ENCODE measurements at places on chromosomes 5 and 9.
A peak's percentile ranks its signal among the peaks of the same experiment; 100 is the strongest.

DNA sequence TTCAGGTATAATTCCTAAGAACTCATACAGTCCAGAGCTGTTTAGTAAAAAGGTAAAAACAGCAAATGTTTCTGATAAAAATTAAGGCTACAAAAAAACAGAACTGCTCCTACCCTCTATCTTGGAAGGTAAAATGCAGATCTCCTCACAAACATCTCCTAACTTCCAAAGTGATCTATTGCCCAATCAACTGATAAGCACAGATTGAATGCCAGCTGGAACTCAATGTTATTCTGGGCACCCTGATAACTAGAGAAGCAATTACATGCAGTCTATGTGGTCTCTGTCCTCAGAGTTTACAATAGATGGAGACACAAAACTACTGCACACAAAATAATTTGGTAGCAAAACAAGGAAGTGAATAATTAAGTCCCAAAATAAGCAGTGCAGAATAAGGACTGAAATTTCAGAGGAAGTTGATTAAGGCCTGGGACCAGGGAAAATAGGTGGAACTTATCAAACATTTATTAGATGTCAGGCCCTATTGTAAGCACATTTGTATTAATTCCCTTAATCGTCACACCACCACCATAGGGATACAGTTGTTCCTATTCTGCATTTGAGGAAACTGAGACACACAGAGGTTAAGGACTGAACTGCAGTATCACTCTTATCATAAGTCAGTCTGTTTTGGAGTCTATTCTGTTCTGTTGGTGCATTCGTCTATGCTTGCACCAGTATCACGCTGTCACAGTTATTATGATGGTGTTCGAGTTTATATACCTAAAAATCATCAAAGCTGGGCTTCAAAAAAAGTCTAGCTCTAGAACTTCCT lies 102.2 kb upstream of the TARS1 start:
- no peak for DNase-seq

- DNase-seq, result no peak
Observed at GRCh38 chr5:149778303-149779123, 48.4 kb downstream of the PPARGC1B start.

DNA sequence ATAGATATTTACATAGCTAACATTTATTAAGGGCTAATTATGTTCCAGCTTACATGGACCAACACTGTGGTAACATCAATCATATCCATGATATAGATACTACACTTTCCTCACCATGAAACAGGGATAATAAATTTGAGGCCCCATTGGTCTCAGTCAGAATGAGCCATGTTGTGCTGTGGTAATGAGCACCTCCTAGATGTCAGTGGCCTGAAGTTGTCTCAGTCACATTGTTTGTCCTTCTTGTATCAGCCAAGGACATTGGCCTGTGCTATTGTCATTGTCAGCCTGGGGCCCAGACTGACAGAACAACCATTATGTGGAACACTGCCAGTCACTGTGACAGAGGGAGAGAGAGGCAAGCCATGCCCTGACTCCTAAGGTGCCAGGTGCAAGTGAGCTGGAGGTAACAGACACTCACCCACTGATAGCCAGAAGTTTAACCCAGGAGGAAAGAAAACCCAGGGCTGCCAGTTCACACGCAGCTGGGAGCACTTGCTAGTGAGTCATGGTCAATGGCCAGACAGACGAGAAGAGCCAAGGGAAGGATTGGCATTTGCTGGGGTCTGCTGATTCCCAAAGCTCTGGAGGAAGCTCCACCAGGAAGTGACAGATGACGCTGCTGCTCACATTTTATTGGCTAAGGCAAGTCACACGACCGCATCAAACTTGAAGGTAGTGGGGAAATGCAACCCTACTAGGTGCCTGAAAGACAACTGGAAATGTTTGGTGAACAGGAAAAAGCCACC lies 224.2 kb downstream of the MELK start:
- no peak for DNase-seq

DNA sequence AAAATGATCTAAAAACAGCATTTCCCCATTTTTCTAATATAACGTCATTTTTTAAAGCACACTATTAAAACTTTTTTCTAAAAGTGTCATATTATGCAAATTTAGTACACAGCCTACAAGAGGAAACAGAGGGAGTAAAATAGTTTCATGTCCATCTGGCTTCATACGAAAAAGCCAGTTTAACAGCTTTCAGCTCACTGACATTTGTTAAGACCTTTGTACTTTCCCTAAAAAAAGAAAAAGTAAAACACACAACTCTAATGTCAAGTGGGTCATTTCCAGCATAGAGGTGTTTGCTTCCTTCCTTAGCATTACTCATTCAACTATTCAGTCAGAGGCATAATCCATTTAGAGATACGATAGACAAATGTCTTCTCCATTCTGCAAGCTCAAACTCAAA lies 49.4 kb downstream of the ABHD17B start:
- DNase-seq, result no peak

- DNase-seq, result no peak
Observed at GRCh38 chr5:63553073-63553472, 409.2 kb downstream of the HTR1A start.

GRCh38 chr5:138945421-138946240 lies 70.5 kb upstream of the LRRTM2 start:
- no peak for DNase-seq

GRCh38 chr9:76456202-76456926 lies 2.6 kb upstream of the GCNT1 start:
- peak; percentile 93 for DNase-seq

DNA sequence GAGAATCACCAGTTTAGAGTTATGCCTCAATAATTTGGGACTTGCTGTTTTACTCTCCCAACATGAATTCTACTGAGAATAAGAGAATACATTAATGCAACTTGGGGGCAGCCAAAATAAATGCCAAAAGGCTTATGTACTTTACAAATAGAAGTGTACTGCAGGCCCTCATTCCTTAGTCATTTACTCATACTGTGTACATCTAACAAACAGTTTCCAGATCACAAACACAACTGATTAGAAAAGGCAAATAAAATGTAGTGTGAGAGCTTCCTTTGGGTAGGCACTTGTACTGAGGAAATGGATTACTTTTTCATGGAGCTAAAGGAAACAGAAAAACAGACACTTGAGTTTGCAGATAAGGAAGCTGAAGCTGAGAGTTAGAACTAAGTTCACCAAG lies 12.6 kb downstream of the ANKDD1B start:
- no peak for DNase-seq

DNA sequence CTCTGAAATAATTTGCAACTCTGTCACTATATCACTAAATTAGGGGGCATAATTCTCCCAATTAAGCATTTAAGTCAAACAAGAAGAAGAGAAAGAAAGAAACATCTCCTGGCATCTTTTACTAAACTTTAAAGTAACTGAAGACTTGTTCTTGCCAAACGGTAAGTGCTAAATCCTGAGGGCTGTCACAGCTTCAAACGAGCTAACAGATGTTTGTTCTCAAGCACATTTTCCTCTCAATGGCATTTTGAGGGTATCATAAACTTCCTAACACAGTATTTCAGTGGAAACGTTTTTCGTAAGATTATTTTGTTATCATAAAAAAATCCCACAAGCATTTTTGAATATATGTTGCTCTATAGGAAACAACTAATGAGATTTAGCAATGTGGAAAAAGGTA lies 169.5 kb upstream of the TAS2R1 start:
- DNase-seq, result no peak

DNA sequence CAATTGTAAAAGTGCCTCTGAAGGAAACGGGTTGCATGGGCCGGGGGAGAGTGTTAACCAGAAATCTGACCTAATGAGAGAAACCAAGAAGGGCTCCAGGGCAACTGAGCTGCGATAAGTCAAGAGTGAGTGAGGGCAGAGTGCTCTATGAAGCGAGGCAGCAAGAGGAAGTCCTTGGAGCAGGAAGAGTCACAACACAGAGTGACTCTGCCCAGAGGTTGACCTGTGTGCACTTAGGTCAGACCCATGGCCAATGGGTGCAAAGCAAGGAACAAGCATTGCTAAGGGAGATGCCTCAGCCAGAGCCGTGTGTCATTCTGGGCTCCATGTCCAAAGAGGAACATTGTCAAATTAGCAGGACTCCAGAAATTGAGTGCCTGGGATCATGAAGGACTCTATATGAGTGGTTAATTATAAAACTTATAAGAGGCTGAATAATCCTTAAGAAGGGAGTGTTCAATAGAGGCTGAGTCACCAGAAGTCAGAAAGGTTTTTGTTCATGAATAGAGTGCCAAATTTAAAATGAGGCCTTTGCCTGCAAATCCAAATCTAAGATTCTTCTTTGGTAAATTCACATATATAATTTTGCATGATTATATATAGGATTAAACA lies 438.5 kb downstream of the MED10 start:
- no peak for DNase-seq

DNA sequence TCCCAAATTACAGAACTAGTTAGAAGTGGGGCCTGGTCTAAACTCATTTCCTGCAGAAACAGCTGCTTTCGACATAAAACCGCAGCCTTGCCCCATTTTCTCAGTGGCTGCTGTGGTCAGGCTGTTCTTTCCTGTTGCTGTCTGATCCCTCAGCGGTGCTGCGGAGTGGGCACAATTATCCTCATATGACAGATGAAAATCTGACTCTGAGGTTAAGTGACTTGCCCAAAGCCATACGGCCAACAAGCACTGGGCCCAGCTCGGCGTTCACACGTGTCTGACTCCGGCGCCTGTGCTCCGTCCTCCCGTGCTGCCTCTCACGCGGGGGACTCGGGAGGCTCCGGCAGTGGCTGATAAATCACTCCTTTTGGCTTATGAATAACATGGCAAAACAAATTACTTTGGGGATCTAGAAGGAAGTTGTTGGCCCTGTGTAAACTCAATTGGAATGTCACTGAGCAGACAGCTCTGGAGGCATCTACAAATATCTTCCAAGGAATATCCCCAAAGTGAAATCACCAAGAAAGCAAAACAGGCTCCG lies 142.6 kb upstream of the LMX1B start:
- peak; percentile 98 for DNase-seq

GRCh38 chr5:135008981-135009735 lies 24.9 kb downstream of the PITX1 start:
- DNase-seq, result no peak

- no peak for DNase-seq
Observed at GRCh38 chr5:139133282-139133681, 64.9 kb downstream of the SIL1 start.

GRCh38 chr5:912280-913091 lies 19.8 kb downstream of the TRIP13 start:
- no peak for DNase-seq

- DNase-seq, result no peak
Observed at GRCh38 chr9:112050544-112051475, 124.3 kb downstream of the SUSD1 start.

GRCh38 chr9:116700279-116700678 lies 13.2 kb downstream of the TRIM32 start:
- no peak for DNase-seq

DNA sequence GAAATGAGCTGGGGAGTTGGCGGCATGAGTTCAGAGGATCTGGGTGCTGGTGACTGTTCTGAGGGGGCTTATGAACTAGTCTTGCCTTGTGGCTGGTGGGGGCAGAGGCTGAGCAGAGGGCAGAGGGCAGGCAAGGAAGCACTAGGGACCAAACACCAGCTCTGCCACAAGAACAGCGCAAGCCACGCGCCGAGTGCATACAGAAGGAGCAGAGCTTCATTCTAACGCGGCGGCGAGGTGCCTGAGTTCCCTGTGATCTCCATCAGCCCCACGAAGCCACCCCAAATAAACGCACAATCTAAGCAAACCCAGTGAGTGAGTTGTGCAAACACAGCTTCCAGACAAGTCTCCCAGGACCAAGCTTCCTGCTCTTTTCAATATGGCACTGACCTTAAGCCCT lies 110.6 kb upstream of the ALDH1B1 start:
- DNase-seq, result no peak

DNA sequence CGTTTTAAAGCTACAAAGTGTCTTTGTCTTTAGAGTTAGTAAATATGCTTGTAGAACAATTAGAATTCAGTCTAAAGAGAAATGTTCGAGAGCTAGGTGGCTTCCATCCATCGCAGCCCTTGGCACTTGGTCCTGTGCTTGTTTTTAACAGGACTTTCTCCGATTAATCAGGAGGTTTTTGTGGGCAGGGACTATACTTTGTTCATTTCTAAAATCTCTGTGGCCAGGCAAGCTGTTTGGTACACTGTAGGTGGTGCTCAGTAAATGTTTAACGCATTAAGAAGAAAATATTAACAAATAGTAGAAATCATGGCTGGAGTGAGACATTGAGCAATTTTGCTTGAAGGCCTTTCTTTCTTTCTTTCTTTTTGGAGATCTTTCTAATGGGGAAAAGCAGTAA lies 20.8 kb downstream of the AGXT2 start:
- DNase-seq, result no peak

DNA sequence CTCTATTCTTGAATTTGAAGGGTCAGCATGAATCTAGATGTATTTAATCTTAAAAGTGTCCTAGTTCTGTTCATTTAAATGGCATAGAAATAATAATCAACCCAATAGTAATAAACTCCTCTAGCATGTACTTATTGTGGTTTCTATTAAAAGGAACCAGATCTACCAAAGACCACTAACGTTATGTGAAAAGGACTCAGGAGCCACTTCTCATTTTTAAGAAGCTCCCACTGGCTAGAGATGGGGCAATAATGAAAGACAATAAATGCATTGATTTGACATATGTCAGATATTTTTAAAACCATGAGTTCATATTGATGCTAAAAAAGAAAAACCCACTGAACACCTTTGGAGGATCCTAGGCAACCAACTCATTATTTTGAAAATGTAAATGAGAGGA lies 191.9 kb downstream of the ATP10B start:
- no peak for DNase-seq

- no peak for DNase-seq
Observed at GRCh38 chr9:76023715-76024195, 133.3 kb downstream of the PCSK5 start.

DNA sequence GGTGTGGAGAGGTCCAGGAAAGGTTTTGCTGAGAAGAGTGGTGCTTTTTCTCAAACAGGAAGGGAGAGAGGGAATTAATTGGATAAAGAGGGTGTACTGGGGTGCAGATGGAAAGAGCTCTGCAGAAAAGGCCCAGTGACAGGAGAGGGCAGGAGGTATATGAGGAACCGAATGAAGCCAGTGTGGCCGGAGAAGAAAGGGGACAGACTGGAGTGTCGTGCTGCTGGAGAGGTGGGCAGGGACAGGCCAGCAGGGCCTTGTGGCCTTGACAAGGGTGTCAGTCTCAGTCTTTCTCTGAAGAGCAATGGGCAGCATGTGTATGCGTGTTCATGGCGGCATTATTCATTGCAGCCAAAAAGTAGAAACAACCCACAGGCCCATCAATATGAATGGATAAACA lies 48.1 kb downstream of the ARHGEF37 start:
- DNase-seq, result no peak

DNA sequence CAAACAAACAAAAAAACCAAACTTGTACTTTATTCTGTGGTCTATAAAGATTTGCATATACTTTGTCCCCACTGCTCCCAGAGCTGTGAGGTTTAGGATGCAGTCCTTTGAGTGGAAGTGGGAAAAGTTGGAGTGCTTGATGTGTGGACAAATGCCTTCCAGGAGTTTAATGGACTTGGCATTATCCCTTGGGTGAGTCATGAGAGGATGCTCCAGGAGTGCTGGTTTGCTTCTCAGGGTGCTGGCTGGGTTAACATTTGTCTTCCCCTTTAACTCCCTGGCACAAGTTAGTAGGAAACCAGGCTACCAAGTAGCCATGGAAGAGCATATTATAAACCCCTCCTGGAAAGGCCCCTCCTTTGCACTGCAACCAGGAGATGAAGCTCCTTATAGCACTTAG lies 417.4 kb upstream of the RIOK2 start:
- DNase-seq, result no peak
